SJSA1 (cell line): ENCODE measurements at places on chromosomes 6 and 20. TPM values are rescaled to one million over a fixed set of nuclear protein-coding genes. Genes with fewer than 3 reads are reported as not detected.

FUCA2 gene
- total RNA-seq, result 39.2 and 52.5 TPM in 2 replicates

POPDC3 gene
- total RNA-seq, result 41.7 and 51.3 TPM in 2 replicates

CEP250 gene
- 8.7 and 13.3 TPM in 2 replicates for total RNA-seq

ARFGEF3 gene
- not detected in 2 replicates for total RNA-seq

TUBB2B gene
- 33.1 and 49.5 TPM in 2 replicates for total RNA-seq

TSHZ2 gene
- total RNA-seq, result not detected in 2 replicates

CST2 gene
- not detected in 2 replicates for total RNA-seq

F13A1 gene
- total RNA-seq, result 0.45 TPM in 1 of 2 replicates, not detected in the other

CST7 gene
- total RNA-seq, result not detected in 2 replicates

MANEA gene
- 17.1 and 33.8 TPM in 2 replicates for total RNA-seq

PHACTR3 gene
- total RNA-seq, result not detected in 2 replicates

MUC22 gene
- not detected in 2 replicates for total RNA-seq

- no peak for DNase-seq
- H3K27ac ChIP-seq, result no peak overlapping the region
- no peak overlapping the region for H3K4me3 ChIP-seq
- H3K4me1 ChIP-seq, result peaks cover 10% of the 10 kb centered on the region
- H3K27me3 ChIP-seq, result no peaks in the 10 kb centered on the region
Measured at GRCh38 chr20:32114305-32114960, 4.9 kb downstream of the TM9SF4 start.

DNA sequence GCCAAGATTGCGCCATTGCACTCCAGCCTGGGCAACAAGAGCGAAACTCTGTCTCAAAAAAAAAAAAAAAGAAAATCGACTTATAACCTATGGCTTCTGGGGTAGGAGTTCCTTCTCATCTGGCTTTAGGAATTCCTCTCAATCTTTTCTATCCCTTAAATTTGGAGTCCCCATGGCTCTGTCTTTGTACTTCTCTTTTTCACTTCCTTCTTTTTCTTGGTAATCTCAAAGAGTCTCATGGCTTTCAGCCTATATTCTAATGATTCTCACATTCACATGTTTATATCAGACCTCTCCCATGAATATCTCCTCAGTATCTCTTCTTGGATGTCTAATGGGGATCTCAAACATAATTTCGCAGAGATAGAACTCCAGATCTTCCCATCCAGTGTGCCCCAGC, 42.8 kb upstream of the RALGAPA2 start:
- no peak for DNase-seq
- no peaks in the 10 kb centered on the region for H3K27me3 ChIP-seq
- H3K36me3 ChIP-seq, result no peaks in the 10 kb centered on the region
- H3K27ac ChIP-seq, result no peak overlapping the region
- H3K4me1 ChIP-seq, result no peaks in the 10 kb centered on the region
- H3K4me3 ChIP-seq, result no peak overlapping the region

GRCh38 chr6:85641897-85642773, 551 bp downstream of the SYNCRIP start:
- DNase-seq, result peak; percentile 39
- peaks cover 55% of the 10 kb centered on the region for H3K36me3 ChIP-seq
- H3K4me1 ChIP-seq, result peaks cover 11% of the 10 kb centered on the region
- H3K27ac ChIP-seq, result peak overlapping the region; percentile 98
- H3K27me3 ChIP-seq, result no peaks in the 10 kb centered on the region

DNA sequence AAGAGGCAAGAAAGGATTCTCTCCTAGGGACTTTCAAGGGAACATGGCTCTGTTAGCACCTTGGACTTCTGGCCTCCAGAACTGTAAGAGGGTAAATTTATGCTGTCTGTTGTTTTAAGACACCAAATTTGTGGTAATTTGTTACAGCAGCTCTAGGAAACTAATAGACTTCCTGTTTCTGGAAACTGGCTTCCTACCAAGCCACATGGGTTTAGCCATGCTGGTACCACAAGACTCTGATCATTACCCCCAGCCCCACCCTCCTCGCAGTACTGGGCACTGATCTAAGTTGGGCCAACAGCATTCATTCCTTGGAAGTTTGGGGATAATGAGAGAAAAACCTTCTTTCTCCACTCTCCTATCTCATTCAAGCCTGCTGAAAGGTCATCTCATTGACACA, 109.5 kb upstream of the SMLR1 start:
- H3K4me3 ChIP-seq, result no peak overlapping the region
- H3K27me3 ChIP-seq, result no peaks in the 10 kb centered on the region
- no peak for DNase-seq
- no peaks in the 10 kb centered on the region for H3K36me3 ChIP-seq

GRCh38 chr6:137013738-137014602, 30.8 kb downstream of the IL20RA start:
- no peaks in the 10 kb centered on the region for H3K4me1 ChIP-seq
- no peaks in the 10 kb centered on the region for H3K27me3 ChIP-seq
- H3K4me3 ChIP-seq, result no peak overlapping the region

DNA sequence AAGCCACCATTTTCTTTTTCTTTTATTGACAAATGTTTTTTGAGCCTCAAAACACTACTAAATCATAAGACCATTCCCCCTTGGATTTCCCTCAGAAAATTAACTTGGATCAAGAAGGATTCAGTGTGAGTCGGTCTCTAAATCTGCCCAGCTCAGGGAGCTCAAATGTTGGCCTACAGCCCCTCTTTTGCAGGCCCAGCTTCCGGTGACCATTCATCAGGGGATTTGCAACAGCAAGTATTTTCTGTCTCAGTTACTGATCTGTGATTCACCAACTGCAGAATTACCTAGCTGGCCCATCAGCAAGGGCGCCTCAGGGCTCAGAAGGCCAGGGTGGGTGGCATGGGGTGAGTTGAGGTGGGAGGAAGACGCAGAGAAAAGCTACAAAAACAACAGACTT, 318.1 kb downstream of the CDC5L start:
- no peak overlapping the region for H3K27ac ChIP-seq
- no peaks in the 10 kb centered on the region for H3K27me3 ChIP-seq
- no peaks in the 10 kb centered on the region for H3K36me3 ChIP-seq
- peaks cover 13% of the 10 kb centered on the region for H3K4me1 ChIP-seq

DNA sequence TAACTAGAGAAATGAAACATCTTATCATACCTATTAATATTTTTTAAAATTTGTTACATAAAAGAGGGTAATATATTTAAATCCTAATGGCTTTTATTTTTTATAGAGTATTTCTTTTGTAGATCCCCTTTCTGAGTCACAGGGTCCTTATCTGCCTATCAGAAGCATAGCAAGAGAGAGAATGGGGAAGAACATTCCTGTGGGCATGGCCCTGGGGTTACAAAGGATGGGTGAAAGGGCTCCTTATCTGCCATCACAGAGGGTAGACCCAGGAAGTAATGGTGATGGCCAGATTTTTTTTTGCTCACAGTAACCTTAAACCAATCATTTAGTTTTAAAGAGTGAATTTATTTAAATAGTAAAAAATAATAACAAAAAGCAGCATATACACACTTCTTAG, 582.1 kb upstream of the HTR1E start:
- H3K4me1 ChIP-seq, result no peaks in the 10 kb centered on the region
- no peak for DNase-seq
- H3K4me3 ChIP-seq, result no peak overlapping the region
- H3K36me3 ChIP-seq, result no peaks in the 10 kb centered on the region
- H3K27ac ChIP-seq, result no peak overlapping the region
- H3K27me3 ChIP-seq, result no peaks in the 10 kb centered on the region

- no peaks in the 10 kb centered on the region for H3K4me1 ChIP-seq
- no peaks in the 10 kb centered on the region for H3K36me3 ChIP-seq
- no peak overlapping the region for H3K4me3 ChIP-seq
- H3K27me3 ChIP-seq, result no peaks in the 10 kb centered on the region
- DNase-seq, result no peak
- H3K27ac ChIP-seq, result no peak overlapping the region
Measured at GRCh38 chr20:23583526-23583925, 15.2 kb upstream of the CST9L start.

DNA sequence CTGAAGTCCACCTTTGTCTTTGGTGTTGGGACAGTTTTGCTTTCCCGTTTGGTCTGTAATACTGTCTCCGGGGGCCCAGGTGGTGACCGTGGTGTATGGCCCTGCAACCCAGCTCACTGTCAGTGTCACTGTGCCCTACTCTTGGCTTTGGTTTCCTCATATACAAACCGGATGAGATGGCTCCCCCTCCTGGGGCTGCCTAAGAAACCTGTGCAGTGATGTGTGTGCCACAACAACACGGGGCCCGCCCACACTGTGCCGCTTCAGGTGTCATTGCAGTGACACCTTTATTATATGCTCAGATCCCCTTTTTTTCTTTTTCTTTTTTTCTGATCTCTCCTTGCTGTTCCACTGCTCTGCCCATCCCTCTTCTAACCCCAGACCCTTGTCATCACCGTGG, 73.9 kb downstream of the RAMACL start:
- no peak for DNase-seq
- H3K4me1 ChIP-seq, result peaks cover 13% of the 10 kb centered on the region
- H3K4me3 ChIP-seq, result no peak overlapping the region
- no peak overlapping the region for H3K27ac ChIP-seq

DNA sequence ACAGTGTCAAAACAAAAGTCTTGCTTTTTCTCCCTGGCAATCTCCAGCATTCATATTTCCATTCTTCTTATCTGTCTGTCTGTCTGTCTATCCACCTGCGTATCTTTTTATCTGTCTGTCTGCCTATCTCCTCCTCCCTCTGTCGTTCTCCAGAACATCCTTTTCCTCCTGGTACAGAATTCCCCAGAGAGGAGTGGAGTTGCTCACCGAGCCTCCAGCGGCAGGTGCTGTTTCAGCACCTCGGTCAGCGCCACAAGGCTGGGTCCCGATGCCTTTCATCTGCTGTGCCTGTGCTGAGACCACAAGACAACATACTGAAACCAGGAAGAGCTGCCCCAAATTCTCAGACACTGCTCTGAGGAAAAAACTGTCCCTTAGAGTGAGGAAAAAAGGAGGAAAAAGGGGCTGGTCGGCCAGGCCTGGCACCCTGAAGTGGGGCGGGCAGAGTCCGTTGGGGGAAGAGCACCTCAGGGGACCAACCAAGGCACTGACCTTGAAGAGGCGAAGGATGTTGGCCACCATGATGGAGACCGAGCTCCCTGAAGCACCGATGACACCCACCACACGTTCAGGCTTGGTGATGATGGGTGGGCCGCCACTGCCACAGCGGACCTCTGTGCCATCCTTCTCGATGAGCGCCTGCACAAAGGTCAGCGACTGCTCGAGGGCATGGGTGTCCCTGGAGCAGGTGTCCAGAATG, 13.3 kb downstream of the GRM4 start:
- H3K27me3 ChIP-seq, result peaks cover 9% of the 10 kb centered on the region; the same call in 1 of the 2 replicates
- DNase-seq, result no peak
- no peak overlapping the region for H3K4me3 ChIP-seq
- no peaks in the 10 kb centered on the region for H3K36me3 ChIP-seq

DNA sequence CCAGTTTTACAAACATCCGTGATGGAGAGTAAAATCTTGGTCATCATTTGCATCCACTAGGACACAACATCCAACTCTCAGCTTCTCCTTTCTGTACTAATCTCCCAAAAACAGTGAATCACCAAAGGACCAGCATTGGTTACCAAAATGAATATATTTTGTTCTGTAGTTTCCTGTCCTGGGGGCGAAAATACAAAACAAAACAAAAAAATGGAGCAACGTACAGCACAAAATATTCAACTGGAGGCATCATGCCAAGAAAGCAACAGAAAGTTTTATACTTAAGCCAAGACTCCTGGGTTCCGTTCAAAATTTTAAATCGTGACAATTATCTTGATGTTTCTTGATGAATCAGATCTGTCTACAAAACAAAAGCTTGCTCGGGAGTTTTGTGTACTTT, 126.6 kb upstream of the CCDC28A start:
- H3K4me3 ChIP-seq, result no peak overlapping the region
- no peak overlapping the region for H3K27ac ChIP-seq
- no peaks in the 10 kb centered on the region; the same call in 1 of the 2 replicates for H3K4me1 ChIP-seq

- no peak overlapping the region for H3K27ac ChIP-seq
- no peaks in the 10 kb centered on the region for H3K36me3 ChIP-seq
- no peaks in the 10 kb centered on the region for H3K27me3 ChIP-seq
- no peaks in the 10 kb centered on the region for H3K4me1 ChIP-seq
- no peak for DNase-seq
- no peak overlapping the region for H3K4me3 ChIP-seq
Measured at GRCh38 chr6:69624944-69625343, 171.9 kb downstream of the LMBRD1 start.
